Glutamatergic neuron (in vitro differentiated cells): ENCODE measurements at places on chromosomes 5 and 9.

DNA sequence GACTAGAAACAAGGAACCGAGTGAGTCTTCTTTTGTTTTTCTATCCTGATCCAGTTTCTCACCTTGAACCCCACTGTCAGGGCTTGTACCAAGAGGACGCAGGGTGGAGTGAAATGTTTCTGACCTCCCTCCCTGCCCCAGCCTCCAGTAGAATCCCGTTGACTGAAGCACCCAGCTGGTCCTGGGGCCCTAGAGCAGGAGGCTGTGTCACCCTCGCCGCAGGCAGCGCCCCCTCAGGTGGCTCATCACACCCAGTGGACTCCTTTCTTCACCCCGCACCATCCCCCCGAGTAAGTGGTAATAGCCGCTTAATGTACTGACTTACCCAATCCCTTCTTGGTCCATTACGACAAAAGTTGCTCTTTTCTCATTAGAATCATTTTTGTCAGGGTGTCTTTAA lies 53.8 kb downstream of the MVB12B start:
- DNase-seq = no peak

GRCh38 chr5:113507601-113508000 lies 5.9 kb upstream of the YTHDC2 start:
- no peak for DNase-seq

GRCh38 chr5:109718216-109718615 lies 28.5 kb downstream of the MAN2A1 start:
- DNase-seq = no peak

GRCh38 chr9:132488626-132489025 lies 78.6 kb downstream of the CFAP77 start:
- DNase-seq = peak; percentile 61

GRCh38 chr9:79570448-79571308 lies 1.1 kb upstream of the TLE4 start:
- peak; percentile 65 for DNase-seq
